Hair follicular keratinocyte (primary cell): ENCODE measurements at places on chromosomes 13 and 19. TPM values are rescaled to one million over a fixed set of nuclear protein-coding genes. Genes with fewer than 3 reads are reported as not detected.

NKPD1 gene
- 1.1 and 2.1 TPM in 2 replicates for total RNA-seq

CGB2 gene
- total RNA-seq: 0.99 TPM in 1 of 2 replicates, not detected in the other

ZNF285 gene
- 1.2 and 9.5 TPM in 2 replicates for total RNA-seq

TMEM145 gene
- total RNA-seq: not detected in 2 replicates

BRSK1 gene
- 1.7 and 2.3 TPM in 2 replicates for total RNA-seq

THSD1 gene
- total RNA-seq: 18.1 and 18.6 TPM in 2 replicates

ADPRHL1 gene
- total RNA-seq: 0.68 and 0.70 TPM in 2 replicates

DKKL1 gene
- not detected in 2 replicates for total RNA-seq

ZNF888 gene
- 3.4 and 6.2 TPM in 2 replicates for total RNA-seq

SLC10A2 gene
- total RNA-seq: not detected in 2 replicates
